GM18507 (cell line): ENCODE measurements at places on chromosomes 4 and X.

- no peak for DNase-seq
Measured at GRCh38 chrX:76796311-76796710, 368.8 kb downstream of the MAGEE1 start.

DNA sequence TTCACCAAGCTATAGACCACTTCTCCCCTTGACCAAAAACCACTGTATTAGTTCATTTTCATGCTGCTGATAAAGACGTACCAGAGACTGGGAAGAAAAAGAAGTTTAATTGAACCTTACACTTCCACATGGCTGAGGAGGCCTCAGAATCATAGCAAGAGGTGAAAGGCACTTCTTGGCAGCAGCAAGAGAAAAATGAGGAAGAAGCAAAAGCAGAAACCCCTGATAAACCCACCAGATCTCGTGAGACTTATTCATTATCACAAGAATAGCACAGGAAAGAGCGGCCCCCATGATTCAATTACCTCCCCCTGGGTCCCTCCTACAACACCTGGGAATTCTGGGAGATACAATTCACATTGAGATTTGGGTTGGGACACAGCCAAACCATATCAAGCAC lies 97.8 kb downstream of the DOCK11 start:
- DNase-seq: no peak

DNA sequence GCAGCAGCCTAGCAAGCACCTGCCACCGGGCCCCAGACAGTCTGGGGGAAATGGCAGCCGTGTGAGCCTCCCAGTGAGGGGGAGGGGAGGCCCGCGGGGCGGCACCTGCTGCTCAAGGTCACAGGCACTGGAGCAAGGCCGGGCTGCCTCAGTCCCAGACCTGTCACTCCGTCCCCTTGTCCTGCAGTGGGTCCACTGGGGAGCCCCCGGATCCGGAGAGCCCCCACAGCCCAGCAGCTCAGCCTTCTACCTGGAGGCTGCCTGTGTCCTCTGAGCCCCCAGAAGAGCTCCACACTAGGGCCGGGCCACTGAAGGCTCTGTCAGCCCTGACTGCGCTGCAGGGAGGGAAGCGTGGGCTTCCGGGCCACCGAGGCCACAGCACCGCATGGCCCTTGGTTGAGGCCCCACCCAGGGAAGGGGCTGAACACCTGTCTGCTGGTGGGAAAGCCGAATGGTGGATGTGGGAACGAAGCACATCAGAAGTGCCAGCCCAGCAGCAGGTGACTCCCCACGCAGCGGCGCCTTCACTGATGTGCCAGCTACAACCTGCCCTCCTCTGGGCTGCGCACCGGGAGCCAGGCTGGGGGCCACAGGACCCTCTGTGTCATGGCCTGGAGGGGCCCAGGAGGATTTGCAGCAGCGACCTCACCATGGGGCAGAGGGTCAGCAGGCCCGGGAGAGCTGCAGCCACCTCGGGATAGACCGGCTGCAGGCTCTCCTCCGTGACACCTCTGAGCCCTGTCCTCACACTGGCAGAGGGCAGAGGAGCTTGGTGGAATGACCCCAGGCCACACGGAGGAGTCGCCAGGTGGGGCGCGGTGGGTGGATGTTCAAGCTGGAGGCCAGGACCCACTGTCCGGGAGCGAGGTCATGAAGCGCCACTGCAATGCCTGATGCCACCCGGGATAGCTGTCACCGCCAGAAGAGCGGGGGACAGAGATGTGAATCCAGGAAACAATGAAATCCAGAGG lies 35.0 kb upstream of the MXD4 start:
- DNase-seq: no peak

DNA sequence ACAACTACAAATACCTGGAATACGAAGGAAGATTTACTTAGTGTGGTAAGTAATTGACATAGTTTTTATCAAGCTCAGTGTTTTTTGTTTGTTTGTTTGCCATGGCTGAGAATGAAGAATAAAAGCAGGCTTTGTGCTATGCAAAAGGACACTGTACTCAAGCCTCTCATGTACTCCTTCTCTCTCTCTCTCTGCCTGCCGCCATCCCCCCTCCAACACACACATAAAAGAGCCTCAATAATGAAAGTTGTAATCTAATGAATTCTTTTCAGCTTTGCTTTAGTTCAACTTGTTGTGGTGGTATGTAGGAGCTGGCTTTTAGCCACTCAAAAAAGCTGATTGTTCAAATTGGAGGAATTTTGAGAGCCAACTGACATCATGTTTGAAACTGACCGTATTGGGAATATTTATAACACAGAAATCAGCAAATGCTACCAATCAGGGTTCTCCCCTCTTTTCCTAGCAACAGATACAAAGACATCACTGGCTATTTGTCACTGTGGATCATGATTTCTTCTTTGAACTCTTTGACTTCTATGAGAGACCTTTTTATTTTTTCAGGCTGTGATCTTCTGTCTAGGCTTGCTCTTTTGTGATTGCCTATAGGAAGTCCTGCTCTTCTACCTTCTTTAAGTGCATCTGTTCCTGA lies 1148.8 kb downstream of the RAPGEF2 start:
- DNase-seq: no peak

GRCh38 chr4:40719008-40719623 lies 30.6 kb upstream of the NSUN7 start:
- DNase-seq: no peak

DNA sequence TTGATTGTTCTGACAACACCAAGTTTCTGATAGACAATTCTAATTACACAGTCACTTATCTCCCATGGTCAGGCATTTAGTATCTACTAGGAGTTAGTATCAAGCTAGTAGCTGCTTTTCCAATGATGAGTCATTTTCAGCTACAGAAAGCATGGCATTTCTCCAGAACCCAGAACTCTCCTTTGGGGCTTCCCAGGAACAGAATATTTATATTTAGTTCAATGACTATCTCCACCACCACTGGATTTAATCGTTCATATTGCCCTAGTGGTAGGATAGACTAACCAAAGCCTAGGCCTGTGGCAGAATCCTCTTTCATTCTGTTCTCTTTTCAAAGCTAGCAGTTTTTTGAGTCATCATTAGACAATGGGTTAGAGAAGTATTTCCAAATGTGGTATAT lies 569.4 kb downstream of the GABRG1 start:
- DNase-seq: no peak

DNA sequence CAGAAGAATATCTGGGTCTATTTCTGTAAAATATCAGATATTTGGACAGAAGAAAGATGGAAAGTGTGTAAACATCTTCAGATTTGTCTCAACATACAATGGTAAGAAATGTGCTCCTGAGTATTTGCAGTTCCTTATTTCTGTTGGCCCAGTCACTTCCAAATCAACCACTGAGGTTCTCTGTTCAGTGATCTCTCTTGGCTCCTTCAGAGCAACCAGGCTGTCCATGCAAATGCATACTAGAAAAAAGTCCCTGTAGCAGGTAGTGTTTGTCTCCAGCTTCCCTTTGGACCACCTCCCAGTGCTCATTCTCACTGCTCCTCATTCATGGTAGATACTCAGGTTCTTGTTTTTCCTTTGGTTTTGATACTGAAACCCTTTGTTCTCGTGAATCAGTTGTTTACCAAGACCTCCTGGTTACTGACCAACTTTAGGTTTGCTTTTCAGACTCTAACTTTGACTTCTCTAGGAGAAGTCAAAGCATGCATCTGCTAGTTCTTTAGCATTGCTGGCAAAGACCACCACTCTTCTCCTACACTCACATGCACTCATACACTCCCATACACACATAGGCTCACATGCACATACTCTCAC lies 28.8 kb downstream of the ASIC5 start:
- DNase-seq: no peak

- no peak for DNase-seq
Measured at GRCh38 chrX:120625371-120625770, 4.5 kb downstream of the C1GALT1C1 start.

GRCh38 chr4:1713003-1713851 lies 1.1 kb upstream of the SLBP start:
- no peak for DNase-seq

DNA sequence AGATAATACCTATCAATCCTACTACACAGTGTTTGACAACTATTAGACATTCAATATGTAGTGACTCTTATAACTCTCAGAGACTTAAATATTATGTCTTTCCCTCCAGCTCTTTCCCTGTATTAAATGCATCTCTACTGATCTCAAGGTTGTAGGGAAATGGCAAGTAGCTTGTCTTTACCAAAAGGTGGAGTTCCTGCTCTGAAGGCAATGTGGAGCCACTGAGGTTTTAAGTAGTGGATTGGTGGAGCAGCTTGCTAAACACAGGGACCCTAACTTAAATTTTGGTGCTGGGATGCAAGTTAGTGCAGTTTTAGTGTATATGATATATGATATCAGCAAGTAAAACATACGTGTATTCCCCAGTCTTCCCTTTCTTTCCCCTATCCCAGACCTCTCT lies 13.1 kb downstream of the FNIP2 start:
- no peak for DNase-seq

DNA sequence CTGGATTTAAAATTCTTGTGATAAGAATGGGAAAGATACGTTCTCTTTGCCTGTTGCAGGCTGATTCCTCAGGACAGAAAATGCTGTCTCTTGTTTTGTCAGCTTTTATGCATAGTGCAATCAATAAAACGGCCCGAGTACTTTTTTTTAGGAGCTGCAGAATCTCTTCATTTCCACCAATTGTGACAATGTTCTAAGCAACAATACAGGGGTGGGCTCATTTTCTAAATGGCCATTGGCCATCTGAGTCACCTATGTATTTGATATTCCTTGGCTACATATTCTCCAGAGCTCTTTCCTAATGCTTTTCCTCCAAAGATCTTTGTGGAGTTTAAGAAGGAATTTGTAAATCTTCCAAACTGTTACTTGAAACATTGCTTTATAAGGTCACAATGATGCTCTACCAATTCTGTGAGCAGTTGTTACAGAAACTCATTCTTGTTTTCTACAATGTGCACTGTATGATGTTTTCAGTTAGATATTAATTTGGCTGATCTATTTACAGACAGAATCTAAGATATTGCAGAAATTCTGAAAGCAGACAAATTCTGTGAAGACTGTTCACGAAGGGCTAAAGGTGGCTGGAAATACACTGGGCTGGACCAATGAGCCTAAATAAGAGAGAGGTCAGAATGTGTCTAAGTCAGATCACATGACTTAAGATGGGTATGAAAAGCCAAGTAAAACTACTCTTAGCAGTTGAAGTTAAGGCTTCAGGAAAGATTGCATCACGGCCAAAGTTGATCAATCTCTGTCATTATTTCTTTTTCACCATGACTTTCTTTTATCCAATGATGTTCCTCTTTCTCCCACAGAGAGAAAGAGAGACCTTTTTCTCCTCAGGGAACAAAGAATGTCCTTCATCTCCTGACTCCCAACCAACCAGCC lies 33.4 kb downstream of the TAPT1 start:
- DNase-seq: no peak

- DNase-seq: no peak
Measured at GRCh38 chr4:43331226-43332051, 438.9 kb downstream of the GRXCR1 start.

DNA sequence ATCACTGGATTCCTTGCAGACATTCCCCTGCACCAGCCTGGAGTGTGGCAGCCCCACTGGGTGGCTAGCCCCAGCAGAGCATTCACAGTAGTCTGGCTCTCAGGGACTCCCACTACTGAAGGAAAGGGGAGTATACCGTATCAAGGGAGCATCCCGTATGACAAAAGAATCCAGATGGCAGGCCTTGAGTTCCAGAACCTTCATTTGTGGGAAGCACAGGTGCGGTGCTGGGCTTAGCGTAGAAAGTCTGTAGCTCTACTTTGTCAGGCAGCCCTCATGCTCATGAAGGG lies 79.6 kb downstream of the CENPC start:
- DNase-seq: no peak

GRCh38 chr4:79241846-79242245 lies 84.0 kb downstream of the NAA11 start:
- no peak for DNase-seq

DNA sequence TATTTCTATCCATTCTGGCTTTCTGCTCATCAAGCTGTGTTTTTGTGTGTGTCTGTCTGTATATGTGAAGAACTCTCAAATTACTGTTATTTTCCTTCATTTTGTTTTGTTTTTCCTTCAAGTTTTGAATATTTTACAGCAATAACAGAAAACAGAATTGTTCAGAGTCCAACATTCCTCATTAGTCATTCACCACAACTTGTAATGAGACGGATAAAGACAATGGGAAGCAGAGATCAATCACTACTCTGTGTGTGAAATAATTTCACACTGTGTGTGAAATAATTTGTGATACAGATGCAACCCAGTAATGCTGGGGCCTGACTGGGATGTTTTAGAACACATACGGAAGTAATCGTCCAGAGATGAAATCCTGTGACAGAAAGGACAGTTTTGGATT lies 55.2 kb downstream of the HPGD start:
- DNase-seq: no peak

GRCh38 chr4:54525602-54526001 lies 132.2 kb upstream of the KIT start:
- no peak for DNase-seq

GRCh38 chr4:39502019-39502663 lies 25.1 kb downstream of the UGDH start:
- no peak for DNase-seq

- DNase-seq: no peak
Measured at GRCh38 chrX:45295259-45295986, 94.7 kb upstream of the DIPK2B start.

DNA sequence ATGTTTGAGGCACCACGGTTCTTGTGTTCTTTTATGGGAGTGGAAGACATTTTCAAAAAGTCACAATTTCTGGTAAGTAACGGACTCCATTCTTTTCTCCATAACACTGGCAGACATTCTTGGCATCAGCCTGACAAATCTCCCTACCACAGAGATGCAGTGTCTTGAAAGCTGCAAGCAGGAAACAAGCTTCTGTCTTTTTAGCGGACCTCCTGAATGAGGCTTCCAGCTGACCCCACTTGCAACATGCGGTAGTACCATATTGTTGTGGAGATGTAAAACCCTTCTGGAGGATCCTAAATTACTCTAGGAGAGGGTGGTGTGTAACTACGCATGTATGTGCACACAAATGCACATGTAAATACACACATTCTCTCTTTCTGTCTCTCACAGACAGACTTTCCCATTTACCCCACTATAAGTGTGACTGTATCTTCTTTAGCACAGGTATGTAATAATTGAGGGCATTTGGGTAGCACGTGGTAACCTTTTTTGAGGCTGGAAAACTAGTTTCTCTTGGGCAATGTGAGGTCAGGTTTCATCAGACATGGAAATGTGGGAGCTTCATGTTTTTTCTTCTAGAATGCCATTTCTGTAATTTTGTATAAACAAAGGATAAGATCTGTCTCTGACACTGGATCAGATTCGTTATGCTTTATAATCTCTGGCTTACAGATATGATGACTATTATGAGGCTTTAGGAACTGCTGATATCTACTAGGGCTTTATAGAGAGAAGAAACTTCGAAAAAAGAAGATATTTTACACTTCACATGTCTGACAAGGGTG lies 130.1 kb downstream of the MGST2 start:
- DNase-seq: no peak
